ENCODE measurements at places on chromosomes 11 and 22. TPM values are rescaled to one million over a fixed set of nuclear protein-coding genes. Genes with fewer than 3 reads are reported as not detected.

DNA sequence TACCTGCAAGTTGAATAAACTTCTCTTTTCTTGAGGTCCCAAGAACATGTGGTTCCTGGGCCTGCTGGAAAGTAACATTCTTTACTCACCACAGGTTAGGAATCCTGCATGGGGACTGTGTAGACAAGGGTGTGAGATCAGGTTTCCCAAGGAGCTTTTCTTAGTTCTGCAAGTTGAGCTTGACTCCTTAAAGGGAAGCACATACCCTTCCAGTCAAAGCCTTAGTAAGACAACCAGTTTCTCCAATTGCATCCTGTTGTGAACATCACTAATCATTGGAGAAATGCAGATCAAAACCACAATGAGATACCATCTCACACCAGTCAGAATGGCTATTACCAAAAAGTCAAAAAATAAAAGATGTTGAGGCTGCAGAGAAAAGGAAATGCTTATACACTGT is 48.3 kb upstream of the PAK1 start:
- DNase-seq: no peak
- H3K36me3 ChIP-seq: no peaks in the 10 kb centered on the region
- H3K27ac ChIP-seq: no peak overlapping the region
- H3K4me3 ChIP-seq: no peak overlapping the region
- H3K4me1 ChIP-seq: no peaks in the 10 kb centered on the region

- H3K27ac ChIP-seq: no peak overlapping the region
- DNase-seq: peak; percentile 77
- no peak overlapping the region for H3K4me3 ChIP-seq
- H3K27me3 ChIP-seq: no peaks in the 10 kb centered on the region
- no peaks in the 10 kb centered on the region for H3K4me1 ChIP-seq
- peaks cover 10% of the 10 kb centered on the region for H3K36me3 ChIP-seq
Observed at GRCh38 chr11:33065445-33066178, 26.2 kb downstream of the TCP11L1 start.

- H3K27ac ChIP-seq: no peak overlapping the region
- no peaks in the 10 kb centered on the region for H3K36me3 ChIP-seq
- H3K4me3 ChIP-seq: no peak overlapping the region
- no peaks in the 10 kb centered on the region for H3K4me1 ChIP-seq
- DNase-seq: no peak
- no peaks in the 10 kb centered on the region for H3K27me3 ChIP-seq
Observed at GRCh38 chr22:26534171-26534855, 22.0 kb upstream of the TFIP11 start.

DNA sequence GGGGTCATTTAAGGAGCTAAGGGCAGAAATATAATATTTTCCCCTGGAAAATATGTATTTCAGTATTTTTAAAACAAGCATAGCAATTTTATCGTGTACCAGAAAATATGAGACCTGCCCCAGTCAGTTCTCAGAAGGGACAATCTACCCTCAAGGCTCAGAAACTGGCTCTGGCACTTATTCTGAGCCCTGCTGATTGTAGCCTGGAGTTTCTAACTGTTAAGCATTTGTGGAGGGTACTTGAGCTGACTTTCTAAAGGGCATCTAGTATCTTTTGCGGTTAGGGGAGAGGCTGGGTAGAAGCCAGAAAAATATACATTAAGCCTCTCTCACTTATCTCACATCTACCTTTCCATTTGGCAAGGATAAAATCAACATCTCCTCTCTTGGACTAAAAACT is 71.3 kb upstream of the FSHB start:
- no peaks in the 10 kb centered on the region for H3K4me1 ChIP-seq
- no peak overlapping the region for H3K4me3 ChIP-seq
- no peak for DNase-seq
- H3K36me3 ChIP-seq: no peaks in the 10 kb centered on the region
- H3K27me3 ChIP-seq: no peaks in the 10 kb centered on the region
- no peak overlapping the region for H3K27ac ChIP-seq

- H3K4me3 ChIP-seq: no peak overlapping the region
- no peak for DNase-seq
- H3K4me1 ChIP-seq: no peaks in the 10 kb centered on the region
- H3K27ac ChIP-seq: no peak overlapping the region
Observed at GRCh38 chr11:2369896-2370295, 7.2 kb upstream of the CD81 start.

DNA sequence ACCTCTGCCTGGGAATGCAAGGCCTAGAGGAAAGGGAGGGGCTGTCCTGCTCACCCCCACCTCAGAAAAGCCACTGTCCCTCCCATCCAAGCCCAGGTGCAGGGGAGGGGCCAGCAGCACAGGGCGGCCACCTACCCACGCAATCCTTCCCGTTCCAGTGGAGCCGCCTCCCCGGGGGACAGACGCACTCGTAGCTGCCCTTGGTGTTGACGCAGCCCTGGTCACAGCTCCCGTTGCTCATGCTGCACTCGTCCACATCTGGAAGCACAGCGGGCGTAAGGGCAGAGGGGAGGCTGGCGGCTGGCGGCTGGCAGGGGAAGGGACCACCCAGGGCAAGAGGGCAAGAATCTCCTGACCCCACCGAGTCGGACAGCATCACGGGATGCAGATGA is 40.3 kb upstream of the TTLL12 start:
- H3K27ac ChIP-seq: no peak overlapping the region
- no peaks in the 10 kb centered on the region for H3K4me1 ChIP-seq
- H3K27me3 ChIP-seq: no peaks in the 10 kb centered on the region
- no peak overlapping the region for H3K4me3 ChIP-seq
- no peak for DNase-seq
- no peaks in the 10 kb centered on the region for H3K36me3 ChIP-seq

DNA sequence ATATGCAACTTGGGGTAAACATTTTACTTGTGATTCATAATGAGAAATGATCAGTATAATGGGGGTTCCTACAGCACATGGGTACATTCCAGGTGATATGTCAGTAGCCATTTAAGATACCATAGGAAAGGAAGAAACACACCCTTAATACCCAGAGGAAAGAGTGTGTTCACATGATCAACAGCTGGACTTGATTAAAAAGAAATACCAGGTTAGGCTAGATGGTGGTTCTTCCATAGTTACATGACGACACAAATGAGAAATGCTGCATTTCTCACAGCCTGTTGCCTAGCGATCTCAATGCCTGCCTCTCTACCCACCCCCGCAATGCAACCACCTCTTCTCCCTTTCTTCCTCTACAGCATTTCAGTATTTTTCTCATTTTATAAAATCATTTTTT is 96.8 kb downstream of the TTC28 start:
- DNase-seq: no peak
- no peak overlapping the region for H3K27ac ChIP-seq
- H3K4me1 ChIP-seq: no peaks in the 10 kb centered on the region
- H3K36me3 ChIP-seq: no peaks in the 10 kb centered on the region
- no peaks in the 10 kb centered on the region for H3K27me3 ChIP-seq
- no peak overlapping the region for H3K4me3 ChIP-seq

- H3K4me3 ChIP-seq: no peak overlapping the region
- no peaks in the 10 kb centered on the region for H3K27me3 ChIP-seq
- DNase-seq: no peak
- peaks cover 3% of the 10 kb centered on the region for H3K4me1 ChIP-seq
Observed at GRCh38 chr11:31641477-31642062, 132.0 kb downstream of the ELP4 start.

DNA sequence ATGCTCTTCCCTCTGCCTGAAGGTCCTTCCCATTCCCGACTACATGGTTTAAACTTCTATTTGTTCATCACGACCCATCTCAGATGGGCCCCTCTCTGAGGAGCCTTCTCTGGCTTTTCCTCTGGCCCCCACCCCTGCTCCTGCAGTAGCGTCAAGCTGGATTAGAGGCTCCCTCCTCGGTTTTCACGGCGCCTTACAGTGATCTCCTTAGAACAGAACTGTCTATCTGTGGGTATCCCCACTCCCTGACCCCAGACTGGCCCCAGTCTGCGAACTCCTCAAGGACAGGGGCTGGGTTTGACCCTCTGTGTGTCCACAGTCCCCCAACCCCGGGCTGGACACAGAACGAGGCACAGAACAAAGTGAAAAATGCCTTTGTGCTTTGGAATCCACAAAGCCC is 2.8 kb downstream of the PLEKHB1 start:
- no peak overlapping the region for H3K27ac ChIP-seq
- no peak overlapping the region for H3K4me3 ChIP-seq
- DNase-seq: no peak

DNA sequence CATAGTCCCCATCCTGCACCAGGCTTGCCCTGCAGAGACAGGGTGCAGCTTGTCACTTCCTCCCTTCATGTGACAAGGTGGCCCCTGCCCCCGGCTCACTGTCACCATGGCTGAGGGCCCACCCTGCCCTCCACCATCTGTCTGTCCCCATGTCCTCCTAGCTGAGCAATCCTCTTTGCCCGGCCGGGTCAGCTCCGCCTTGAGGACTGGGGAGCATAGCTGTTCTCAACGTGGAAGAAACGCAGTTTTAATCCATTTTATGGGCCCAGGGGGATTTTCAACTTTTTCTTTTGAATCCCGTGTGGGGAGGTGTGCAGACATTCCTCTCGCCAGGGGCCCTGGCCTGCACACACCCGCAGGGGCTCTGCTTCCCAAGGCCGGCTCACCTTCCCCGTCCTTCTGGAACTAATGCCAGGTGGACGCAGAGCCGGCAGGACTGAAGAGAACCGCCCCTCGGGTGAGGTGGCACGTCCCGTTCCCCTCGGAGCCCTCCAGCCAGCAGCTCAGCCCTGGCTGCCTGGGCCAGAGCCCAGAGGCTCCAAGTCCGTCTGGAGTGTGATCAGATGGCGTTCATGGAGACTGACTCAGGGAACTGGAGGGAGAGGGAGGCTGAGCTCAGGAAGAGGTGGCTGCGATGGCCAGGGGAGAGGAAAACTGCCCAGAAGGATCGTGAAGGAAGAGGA is 1108.7 kb downstream of the BRD1 start:
- H3K4me3 ChIP-seq: no peak overlapping the region
- no peak overlapping the region for H3K27ac ChIP-seq
- H3K27me3 ChIP-seq: no peaks in the 10 kb centered on the region
- H3K36me3 ChIP-seq: no peaks in the 10 kb centered on the region
- H3K4me1 ChIP-seq: no peaks in the 10 kb centered on the region
- peak; percentile 65 for DNase-seq

DNA sequence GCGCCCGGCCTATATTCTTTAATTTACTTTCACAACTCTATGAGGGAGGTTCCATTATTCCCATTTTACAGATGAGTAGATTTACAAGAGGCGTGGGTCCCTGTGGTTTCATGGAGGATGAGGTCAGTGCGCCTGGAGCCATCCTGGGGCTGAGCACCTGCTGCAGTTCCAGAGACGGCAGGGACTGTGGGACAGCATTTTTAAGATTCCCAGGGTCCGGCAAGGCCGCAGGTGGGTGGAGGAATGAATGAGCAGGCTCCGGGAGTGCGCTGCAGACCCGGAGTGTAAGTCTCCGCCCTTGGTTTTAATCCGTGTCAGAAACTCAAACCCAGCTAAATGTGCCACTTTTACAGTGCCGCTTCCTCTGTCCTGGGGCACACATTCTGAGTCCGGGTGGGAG is 4.1 kb upstream of the CHRM1 start:
- no peaks in the 10 kb centered on the region for H3K4me1 ChIP-seq
- H3K4me3 ChIP-seq: no peak overlapping the region
- H3K27ac ChIP-seq: no peak overlapping the region
- no peaks in the 10 kb centered on the region for H3K27me3 ChIP-seq
- no peaks in the 10 kb centered on the region for H3K36me3 ChIP-seq

GRCh38 chr22:35178446-35178845 is 78.8 kb upstream of the HMGXB4 start:
- H3K27ac ChIP-seq: no peak overlapping the region
- no peaks in the 10 kb centered on the region for H3K27me3 ChIP-seq
- H3K4me3 ChIP-seq: no peak overlapping the region
- no peaks in the 10 kb centered on the region for H3K4me1 ChIP-seq
- H3K36me3 ChIP-seq: no peaks in the 10 kb centered on the region

GRCh38 chr11:6387811-6388599 is 2.3 kb upstream of the SMPD1 start:
- peak overlapping the region; percentile 22 for H3K27ac ChIP-seq
- no peaks in the 10 kb centered on the region for H3K36me3 ChIP-seq
- H3K4me1 ChIP-seq: no peaks in the 10 kb centered on the region
- no peak overlapping the region for H3K4me3 ChIP-seq

DNA sequence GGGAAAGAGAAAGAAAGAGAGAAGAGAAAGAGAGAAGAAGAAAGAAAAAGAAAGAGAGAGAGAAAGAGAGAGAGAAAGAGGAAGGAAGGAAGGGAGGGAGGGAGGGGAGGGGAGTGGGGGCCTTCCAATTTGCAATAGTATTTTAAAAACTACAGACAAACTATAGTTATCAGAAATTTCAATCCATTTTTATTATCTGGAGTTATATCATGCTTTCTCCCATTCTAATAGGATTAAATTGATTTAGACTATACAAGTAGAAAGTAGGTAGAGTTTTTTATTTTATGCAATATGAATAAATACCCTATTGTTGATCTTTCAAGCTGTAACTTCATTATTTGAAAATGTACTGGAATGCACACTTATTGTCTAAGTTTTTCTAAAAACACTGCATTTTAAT is 70.2 kb upstream of the CEP126 start:
- DNase-seq: no peak
- no peaks in the 10 kb centered on the region for H3K36me3 ChIP-seq
- H3K27ac ChIP-seq: no peak overlapping the region
- H3K4me3 ChIP-seq: no peak overlapping the region
- no peaks in the 10 kb centered on the region for H3K4me1 ChIP-seq

DNA sequence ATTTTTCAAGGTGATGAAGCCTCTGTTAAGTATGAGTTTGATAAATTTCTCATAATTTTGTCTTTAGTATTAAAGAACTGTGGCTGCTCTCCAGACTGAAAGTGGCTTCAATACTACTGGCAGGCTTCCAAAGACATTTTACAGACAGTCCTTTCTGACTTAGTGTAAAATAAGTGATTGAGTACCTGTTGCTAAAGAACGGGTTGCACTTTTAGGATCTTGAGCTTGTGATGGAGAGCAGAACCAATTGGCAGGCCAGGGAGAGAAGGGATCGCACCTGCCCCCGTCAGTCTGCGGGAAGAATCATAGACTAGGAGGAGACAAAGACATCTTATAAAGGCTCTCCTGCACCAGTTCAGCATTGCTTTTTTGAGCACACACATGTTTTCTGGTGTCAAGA is 4.4 kb downstream of the NCAM1 start:
- DNase-seq: no peak
- no peak overlapping the region for H3K4me3 ChIP-seq
- H3K36me3 ChIP-seq: no peaks in the 10 kb centered on the region

- no peak overlapping the region for H3K4me3 ChIP-seq
- H3K27ac ChIP-seq: peak overlapping the region; percentile 73
- no peaks in the 10 kb centered on the region for H3K36me3 ChIP-seq
- no peaks in the 10 kb centered on the region for H3K27me3 ChIP-seq
- DNase-seq: no peak
Observed at GRCh38 chr22:33908171-33909074, 11.9 kb downstream of the LARGE1 start.

DNA sequence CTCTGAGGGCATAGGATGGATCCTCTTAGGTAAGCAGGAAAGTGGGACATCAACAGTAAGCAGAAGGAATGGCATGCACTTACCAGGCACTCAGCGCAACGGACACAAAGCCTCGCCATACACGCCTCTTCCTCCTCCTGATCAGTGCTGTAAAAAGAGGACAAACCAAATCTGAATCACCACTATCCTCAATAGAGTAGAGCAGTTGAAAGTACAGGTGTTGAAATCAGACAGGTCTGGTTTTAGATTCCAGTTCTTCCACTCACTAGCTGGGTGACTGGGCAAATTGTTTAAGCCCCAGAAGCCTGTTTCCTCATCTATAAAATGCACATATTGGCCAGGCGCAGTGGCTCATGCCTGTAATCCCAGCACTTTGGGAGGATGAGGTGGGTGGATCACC is 8.6 kb upstream of the JAML start:
- H3K4me1 ChIP-seq: no peaks in the 10 kb centered on the region
- no peaks in the 10 kb centered on the region for H3K27me3 ChIP-seq
- no peak overlapping the region for H3K4me3 ChIP-seq
- no peak for DNase-seq

FGF4 gene
- not detected for total RNA-seq

SCUBE2 gene
- total RNA-seq: 2.8 TPM

FOXRED2 gene
- total RNA-seq: 4.6 TPM

ENTHD1 gene
- not detected for total RNA-seq

CNGA4 gene
- 0.33 TPM for total RNA-seq
